ENCODE measurements at places on chromosomes 1 and 21. TPM values are rescaled to one million over a fixed set of nuclear protein-coding genes. Genes with fewer than 3 reads are reported as not detected.

- DNase-seq, result peak; percentile 23
Observed at GRCh38 chr1:210362526-210362925, 33.8 kb downstream of the HHAT start.

DNA sequence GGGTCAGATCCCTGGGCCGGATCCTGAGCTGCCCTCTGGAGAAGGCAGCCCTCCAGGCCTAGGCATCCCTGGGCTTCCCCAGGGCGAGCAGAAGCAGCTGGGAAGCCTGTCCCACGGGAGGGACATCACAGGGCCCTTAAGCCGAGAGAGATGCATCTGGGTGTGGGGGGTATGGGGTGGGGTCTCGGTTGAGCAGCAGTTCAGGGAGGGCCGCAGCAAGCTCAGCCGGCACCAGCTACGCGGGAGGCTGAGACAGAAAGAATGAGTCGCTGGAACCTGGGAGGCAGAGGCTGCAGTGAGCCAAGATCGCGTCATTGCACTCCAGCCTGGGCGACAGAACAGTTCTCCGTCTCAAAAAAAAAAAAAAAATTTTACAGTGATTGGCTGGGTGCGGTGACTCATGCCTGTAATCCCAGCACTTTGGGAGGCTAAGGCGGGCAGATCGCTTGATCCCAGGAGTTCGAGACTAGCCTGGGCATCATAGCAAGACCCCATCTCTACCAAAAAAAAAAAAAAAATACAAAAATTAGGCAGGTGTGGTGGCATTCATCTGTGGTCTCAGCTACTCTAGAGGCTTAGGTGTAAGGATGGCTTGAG is 37.7 kb downstream of the RRP1 start:
- DNase-seq, result peak; percentile 76

DNA sequence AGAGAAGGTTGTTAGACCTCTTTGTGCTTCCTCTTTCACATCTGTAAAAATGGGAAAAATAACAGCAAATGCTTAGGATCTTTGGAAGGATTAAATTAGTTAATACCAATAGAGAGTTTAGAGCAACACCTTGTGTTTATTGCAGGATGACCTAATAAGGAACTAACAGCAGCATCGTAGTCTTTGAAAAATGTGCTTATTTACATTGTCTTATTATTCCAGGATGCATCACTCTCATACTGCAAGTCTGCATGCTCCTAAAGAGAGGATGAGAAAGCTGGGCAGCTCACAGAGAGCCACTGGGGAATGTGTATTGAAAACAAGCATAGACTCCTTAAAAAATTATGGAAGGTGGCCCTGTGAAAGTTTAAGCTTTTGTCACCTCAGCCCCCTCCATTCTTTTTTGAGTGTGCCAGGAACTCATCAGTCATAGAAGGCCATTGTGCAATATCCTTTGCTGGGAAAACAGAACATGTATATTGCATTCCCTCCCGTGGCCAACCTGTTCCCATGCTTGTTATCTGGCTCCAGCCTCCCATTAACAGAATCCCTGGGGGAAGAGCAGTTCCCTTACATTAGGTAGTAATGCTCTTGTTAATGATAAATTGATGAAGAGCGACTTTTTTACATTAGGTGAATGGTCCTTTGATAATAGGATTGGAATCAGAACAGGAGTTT is 180.7 kb downstream of the ZNF326 start:
- DNase-seq, result no peak

GRCh38 chr1:225580238-225581099 is 72.5 kb downstream of the ENAH start:
- no peak for DNase-seq

- no peak for DNase-seq
Observed at GRCh38 chr1:961132-961669, 817 bp downstream of the KLHL17 start.

DNA sequence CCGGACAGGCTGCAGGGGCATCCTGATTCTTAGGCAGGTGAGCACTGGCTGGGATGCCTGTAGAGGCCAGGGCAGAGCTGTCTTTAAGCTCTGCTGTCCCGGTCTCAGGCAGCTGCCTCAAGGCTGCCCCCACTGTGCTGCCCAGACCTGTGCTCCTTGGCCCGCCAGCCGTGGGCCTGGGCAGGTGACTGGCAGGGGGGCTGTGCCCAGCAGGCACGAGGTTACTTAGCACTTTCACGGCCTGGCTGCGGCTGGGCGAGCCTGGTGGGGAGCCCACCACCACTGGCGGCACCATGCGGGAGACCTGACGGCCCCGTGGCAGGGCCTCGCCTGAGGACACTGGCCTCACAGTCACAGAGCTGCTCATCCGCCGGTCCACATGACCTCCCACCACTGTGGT is 8.2 kb downstream of the CRYBG2 start:
- DNase-seq, result no peak

SLFNL1 gene
- not detected for total RNA-seq

NUP210L gene
- not detected for total RNA-seq

ADGRL2 gene
- not detected for total RNA-seq

Measured in RPMI7951 (cell line).